ENCODE measurements at places on chromosomes 2 and 18. TPM values are rescaled to one million over a fixed set of nuclear protein-coding genes. Genes with fewer than 3 reads are reported as not detected.

REG3A gene
- total RNA-seq = not detected

GRCh38 chr2:43075811-43076585, 150.4 kb downstream of the ZFP36L2 start:
- H3K36me3 ChIP-seq = peaks cover 2% of the 10 kb centered on the region
- H3K4me3 ChIP-seq = no peak overlapping the region
- H3K27ac ChIP-seq = no peak overlapping the region
- peaks cover 5% of the 10 kb centered on the region for H3K4me1 ChIP-seq

GRCh38 chr18:66066191-66066590, 315.4 kb downstream of the CDH7 start:
- no peak overlapping the region for H3K4me3 ChIP-seq
- H3K27me3 ChIP-seq = no peaks in the 10 kb centered on the region
- H3K36me3 ChIP-seq = no peaks in the 10 kb centered on the region
- no peaks in the 10 kb centered on the region for H3K4me1 ChIP-seq

DNA sequence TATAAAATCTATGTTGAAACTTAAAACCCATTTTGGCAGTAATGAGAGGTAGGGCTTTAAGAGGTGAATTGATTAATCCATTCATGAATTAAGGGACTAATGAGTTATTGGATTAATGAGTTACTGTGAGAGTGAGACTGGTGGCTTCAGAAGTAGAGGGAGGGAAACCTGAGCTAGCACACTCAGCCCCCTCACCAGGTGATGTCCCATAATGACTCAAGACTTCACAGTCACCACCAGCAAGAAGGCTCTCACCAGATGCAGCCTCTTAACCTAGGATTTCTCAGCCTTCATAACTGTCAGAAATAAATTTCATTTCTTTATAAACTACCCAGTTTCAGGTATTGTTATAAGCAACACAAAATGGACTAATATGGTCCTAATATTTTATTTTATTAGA, 621.7 kb upstream of the ACVR2A start:
- H3K27ac ChIP-seq = no peak overlapping the region
- no peaks in the 10 kb centered on the region for H3K36me3 ChIP-seq
- DNase-seq = no peak
- no peaks in the 10 kb centered on the region for H3K4me1 ChIP-seq

DNA sequence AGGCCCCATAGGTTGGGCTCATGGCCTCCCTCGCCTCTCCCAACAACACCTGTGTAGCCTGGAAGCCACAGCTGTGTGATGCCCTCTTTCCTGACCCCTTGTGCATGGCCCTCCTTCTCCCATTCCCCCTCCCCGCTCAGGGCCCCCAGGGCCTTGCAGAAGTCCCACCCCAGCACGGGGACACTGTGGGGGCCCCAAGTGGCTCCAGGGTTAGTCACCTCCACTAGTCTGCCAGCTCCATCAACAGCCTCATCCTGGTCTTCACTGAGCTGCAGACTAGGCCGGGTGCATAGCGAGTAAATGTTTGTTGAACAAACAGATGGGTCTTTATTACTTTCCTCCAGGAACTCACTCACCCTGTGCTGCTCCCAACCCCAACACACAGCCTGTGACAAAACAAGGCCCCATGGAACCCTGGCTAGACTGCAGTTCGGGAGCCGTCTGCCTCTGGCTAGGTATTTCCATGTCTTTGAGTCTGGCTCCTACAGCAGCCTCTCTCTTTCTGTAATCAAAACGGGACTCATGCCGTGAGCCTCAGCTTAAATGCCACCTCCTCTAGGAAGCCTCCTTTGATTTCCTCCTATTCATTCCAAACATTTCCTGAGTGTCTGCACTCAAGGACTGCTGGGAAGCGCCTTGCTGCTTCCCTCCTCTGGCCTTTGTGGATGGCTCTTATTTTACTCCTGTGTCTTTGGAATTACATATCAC, 109.9 kb upstream of the ID2 start:
- no peak for DNase-seq
- no peaks in the 10 kb centered on the region for H3K36me3 ChIP-seq
- H3K4me1 ChIP-seq = peaks cover 27% of the 10 kb centered on the region
- H3K27ac ChIP-seq = no peak overlapping the region
- no peak overlapping the region for H3K4me3 ChIP-seq
- H3K27me3 ChIP-seq = peaks cover 4% of the 10 kb centered on the region

GRHL1 gene
- total RNA-seq = 0.27 TPM

GRCh38 chr2:10985260-10985659, 73.5 kb downstream of the KCNF1 start:
- DNase-seq = no peak
- no peaks in the 10 kb centered on the region for H3K36me3 ChIP-seq
- H3K4me3 ChIP-seq = no peak overlapping the region
- H3K4me1 ChIP-seq = no peaks in the 10 kb centered on the region
- no peaks in the 10 kb centered on the region for H3K27me3 ChIP-seq
- H3K27ac ChIP-seq = no peak overlapping the region

DNA sequence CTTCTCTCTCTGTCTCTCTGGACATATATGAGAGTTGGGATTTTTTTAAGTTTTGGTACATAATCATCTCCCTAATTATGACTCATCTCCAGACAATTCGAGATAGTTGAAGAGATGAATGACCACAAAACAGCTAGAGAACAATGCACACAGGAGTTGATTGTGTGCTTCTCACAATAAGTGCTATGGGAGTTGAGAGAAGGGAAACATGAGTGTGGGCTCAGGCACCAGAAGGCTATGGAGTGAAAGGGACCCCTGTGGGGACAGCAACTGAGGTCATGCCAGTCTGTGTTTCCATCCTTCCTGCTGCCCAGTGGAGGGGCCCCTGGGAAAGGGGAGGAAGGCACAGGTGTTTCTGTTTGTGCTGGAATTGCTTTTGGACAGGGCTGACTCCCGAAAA, 6.5 kb upstream of the YWHAQ start:
- H3K4me3 ChIP-seq = no peak overlapping the region
- no peak for DNase-seq
- H3K4me1 ChIP-seq = peaks cover 22% of the 10 kb centered on the region

- H3K4me1 ChIP-seq = no peaks in the 10 kb centered on the region
- H3K27ac ChIP-seq = no peak overlapping the region
- H3K27me3 ChIP-seq = no peaks in the 10 kb centered on the region
- H3K4me3 ChIP-seq = no peak overlapping the region
- no peaks in the 10 kb centered on the region for H3K36me3 ChIP-seq
- no peak for DNase-seq
Observed at GRCh38 chr2:109266998-109267854, 138.2 kb downstream of the SH3RF3 start.

ERBB4 gene
- total RNA-seq = not detected

- peaks cover 59% of the 10 kb centered on the region for H3K36me3 ChIP-seq
- no peaks in the 10 kb centered on the region for H3K27me3 ChIP-seq
- H3K27ac ChIP-seq = no peak overlapping the region
- peaks cover 77% of the 10 kb centered on the region for H3K4me1 ChIP-seq
Observed at GRCh38 chr2:102420290-102420689, 2.7 kb upstream of the IL18RAP start.

SLC5A7 gene
- total RNA-seq = not detected

DNA sequence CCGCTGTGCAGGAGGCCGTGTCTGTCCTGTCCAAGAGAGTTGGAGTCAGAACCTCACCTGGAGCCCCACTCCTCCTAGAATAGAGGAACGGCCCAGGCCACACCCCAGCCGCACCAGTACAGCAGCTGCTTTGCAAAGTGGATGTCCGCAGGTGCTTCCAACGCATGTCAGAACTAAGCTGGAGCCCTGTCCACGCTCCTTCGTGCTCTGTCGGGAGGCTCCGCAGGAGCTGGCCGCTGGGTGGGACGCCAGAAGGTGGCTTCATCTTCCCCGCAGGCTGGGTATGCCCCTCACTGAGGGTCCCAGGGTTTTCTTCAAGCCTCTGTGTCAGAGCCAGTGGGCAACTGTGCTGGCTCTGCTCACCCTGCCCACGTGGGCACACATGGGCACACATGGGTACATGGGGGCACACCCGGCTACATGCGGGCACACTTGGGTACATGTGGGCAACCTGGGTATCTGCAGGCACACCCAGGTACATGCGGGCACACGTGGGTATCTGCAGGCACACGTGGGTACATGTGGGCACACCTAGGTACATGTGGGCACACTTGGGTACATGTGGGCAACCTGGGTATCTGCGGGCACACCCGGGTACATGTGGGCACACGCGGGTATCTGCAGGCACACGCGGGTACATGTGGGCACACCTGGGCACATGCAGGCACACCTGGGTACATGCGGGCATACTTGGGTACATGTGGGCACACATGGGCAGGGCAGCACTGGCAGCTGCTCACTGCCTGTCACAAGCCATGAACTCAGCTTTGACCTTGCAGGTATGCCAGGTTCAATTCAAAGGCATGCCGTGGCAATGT, 67.1 kb upstream of the CTDP1 start:
- H3K27ac ChIP-seq = no peak overlapping the region
- no peaks in the 10 kb centered on the region for H3K27me3 ChIP-seq
- H3K36me3 ChIP-seq = no peaks in the 10 kb centered on the region
- no peaks in the 10 kb centered on the region for H3K4me1 ChIP-seq
- H3K4me3 ChIP-seq = no peak overlapping the region

GRCh38 chr2:152432206-152432653, 97.3 kb downstream of the FMNL2 start:
- no peak overlapping the region for H3K4me3 ChIP-seq
- H3K36me3 ChIP-seq = no peaks in the 10 kb centered on the region
- no peak overlapping the region for H3K27ac ChIP-seq
- H3K4me1 ChIP-seq = no peaks in the 10 kb centered on the region
- DNase-seq = no peak

LIMS2 gene
- 36.4 TPM for total RNA-seq

- no peak overlapping the region for H3K4me3 ChIP-seq
- no peak overlapping the region for H3K27ac ChIP-seq
- H3K27me3 ChIP-seq = no peaks in the 10 kb centered on the region
- H3K4me1 ChIP-seq = no peaks in the 10 kb centered on the region
- DNase-seq = no peak
Observed at GRCh38 chr18:3163968-3164367, 55.8 kb downstream of the MYOM1 start.

GRCh38 chr2:8501061-8501720, 180.7 kb upstream of the ID2 start:
- peaks cover 17% of the 10 kb centered on the region for H3K4me1 ChIP-seq
- no peak overlapping the region for H3K27ac ChIP-seq
- H3K36me3 ChIP-seq = no peaks in the 10 kb centered on the region
- no peaks in the 10 kb centered on the region for H3K27me3 ChIP-seq
- DNase-seq = no peak

DNA sequence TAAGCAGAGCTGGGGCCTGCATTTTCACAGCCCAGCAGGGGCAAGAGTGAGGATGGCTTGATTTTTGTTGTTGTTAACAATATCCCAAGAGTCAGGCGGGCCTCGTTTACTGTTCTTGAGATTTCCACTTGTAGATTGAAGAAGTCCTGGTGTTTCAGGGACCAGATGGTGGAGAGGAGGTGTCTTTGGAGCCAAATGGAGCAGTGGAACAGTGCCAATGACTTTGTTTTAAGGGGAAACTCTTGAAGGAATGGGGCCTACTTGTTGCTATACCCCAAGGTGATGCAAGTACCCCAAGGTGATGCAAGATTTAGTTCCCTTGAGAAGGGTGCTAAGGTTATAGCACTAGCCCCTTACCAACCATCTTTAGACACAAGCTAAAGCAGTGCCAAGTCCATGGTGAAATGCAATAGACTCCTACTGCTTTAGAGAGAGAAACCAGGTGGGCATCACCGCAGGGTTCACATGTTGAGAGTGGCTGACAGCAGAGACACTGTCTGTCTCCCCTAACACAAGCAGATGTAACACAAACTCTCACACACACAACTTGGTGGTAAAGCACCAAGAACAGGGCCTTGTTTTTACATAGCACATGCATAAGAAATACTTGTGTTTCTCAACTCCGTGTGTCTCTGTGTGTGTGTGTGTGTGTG, 44.0 kb downstream of the HK2 start:
- peaks cover 6% of the 10 kb centered on the region for H3K4me1 ChIP-seq
- no peak overlapping the region for H3K4me3 ChIP-seq
- H3K27me3 ChIP-seq = no peaks in the 10 kb centered on the region
- H3K36me3 ChIP-seq = peaks cover 26% of the 10 kb centered on the region
- no peak for DNase-seq
- no peak overlapping the region for H3K27ac ChIP-seq

TMEM247 gene
- total RNA-seq = not detected

DNA sequence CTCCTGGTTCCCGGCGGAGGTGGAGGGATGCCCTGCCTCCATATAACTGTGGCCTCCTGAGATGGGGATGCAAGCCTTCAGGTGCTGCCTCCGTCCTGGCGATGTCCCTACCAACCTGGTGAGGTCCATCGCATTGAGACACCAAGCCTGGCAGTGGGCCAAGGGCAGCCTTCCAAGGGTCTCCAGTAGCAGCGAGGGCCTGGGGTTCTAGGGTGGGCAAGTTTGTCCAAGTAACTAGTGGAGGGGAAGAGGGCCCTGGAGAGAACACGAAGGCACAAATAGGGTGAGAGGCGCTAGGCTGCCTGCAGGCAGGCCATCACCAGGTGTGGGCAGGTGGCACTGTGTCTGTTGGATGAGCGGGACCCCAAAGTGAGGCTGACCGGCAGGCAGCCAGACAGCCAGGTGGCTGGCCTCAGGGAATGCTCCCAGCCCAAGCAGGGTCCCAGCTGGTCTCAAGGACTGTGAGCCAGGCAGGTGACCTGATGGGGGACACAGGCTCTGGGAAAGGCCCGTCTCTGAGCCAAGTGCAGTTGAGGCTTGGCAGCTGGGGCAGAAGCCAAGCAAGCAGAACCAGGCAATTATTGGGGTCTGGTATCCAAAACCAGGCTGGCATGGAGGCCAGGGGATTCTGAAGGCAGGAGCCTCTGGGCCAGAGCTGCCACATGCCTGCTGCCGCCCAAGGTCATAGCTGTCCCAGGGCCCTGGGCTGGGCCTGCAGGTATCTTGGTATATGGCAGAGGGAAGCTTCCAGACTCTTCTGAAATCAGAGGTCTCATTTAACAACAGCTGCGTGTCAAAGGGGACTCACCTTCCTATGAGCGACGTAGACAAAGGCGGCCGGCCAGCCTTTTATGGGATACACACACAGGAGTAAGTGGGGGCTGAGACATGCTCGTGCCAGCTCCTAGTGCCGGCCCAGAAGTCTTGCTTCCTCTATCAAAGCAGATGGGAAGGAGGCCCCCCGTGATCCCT, 23.4 kb downstream of the RAMP1 start:
- no peaks in the 10 kb centered on the region for H3K4me1 ChIP-seq
- no peak overlapping the region for H3K4me3 ChIP-seq
- H3K27me3 ChIP-seq = no peaks in the 10 kb centered on the region
- H3K36me3 ChIP-seq = no peaks in the 10 kb centered on the region
- no peak overlapping the region for H3K27ac ChIP-seq
- DNase-seq = no peak

PLCL1 gene
- 1.8 TPM for total RNA-seq

GRCh38 chr2:25682082-25682481, 8.7 kb upstream of the DTNB start:
- H3K27ac ChIP-seq = no peak overlapping the region
- H3K36me3 ChIP-seq = no peaks in the 10 kb centered on the region
- H3K4me1 ChIP-seq = no peaks in the 10 kb centered on the region
- peaks cover 10% of the 10 kb centered on the region for H3K27me3 ChIP-seq
- H3K4me3 ChIP-seq = no peak overlapping the region

- H3K27ac ChIP-seq = peak within 1 kb of the TSS; percentile 83
- H3K4me3 ChIP-seq = peak within 1 kb of the TSS; percentile 83
- no peaks in the 10 kb centered on the region for H3K36me3 ChIP-seq
Observed at GRCh38 chr2:230864605-230865306, at the start of gene ITM2C. TSS of gene ITM2C (plus strand) at chr2:230864942. CDS start at chr2:230865026, 84 bp downstream.

All from activated CD4-positive, alpha-beta T cell treated with anti-CD3 and anti-CD28 coated beads, Interleukin-2, amount 10 ng/mL, durations not matched to agents 7 days and 5 days (primary cell).